Activated CD4-positive, alpha-beta T cell treated with anti-CD3 and anti-CD28 coated beads, Interleukin-2, amount 50 U/mL, for 16 hours (primary cell): ENCODE measurements at places on chromosomes 6 and 20.

GRCh38 chr6:111176760-111177099 lies 89.4 kb downstream of the SLC16A10 start:
- no peak for DNase-seq

- no peak for DNase-seq
Observed at GRCh38 chr6:137056121-137056880, 11.5 kb upstream of the IL20RA start.

- DNase-seq = no peak
Observed at GRCh38 chr20:2879146-2879545, 5.9 kb downstream of the PTPRA start.

DNA sequence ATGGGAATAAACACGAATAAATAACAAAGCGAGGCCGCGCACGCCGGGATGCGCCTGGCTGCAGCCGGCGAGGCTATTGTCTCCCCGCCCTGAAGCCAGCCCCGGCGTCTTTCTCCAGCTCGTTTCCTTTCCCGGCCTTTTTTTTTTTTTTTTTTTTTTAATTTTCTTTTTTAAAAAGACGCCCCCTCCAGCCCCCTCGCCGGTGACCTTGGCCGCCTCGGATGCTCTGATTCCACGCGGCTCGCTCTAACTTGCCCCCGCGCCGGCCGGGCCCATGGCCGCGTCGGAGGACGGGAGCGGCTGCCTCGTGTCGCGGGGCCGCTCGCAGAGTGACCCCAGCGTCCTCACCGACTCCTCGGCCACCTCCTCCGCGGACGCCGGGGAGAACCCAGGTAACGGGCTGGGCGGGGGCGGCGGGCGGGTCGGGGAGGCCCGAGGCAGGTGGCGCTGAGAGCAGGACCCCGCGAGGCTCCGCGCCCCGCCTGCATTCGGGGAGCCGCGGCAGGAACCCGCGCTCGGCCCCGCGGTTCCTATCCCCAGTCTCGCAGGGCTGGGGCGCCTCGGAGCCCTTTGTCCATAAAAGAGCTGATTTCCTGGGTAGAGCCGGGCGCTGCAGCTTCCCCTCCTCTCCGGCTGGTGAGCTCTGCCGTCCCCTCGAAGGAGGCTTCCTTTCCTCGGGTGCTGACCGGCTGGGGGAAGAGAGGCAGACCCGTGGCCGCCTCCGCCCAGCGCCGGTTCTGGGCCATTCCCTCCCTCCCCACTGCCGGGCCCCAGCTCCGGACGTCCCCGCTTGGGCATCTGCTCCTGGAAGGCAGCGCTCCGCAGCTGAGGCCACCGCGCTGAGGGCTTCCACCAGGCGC lies 631 bp downstream of the PHACTR3 start:
- no peak for DNase-seq

GRCh38 chr6:166908811-166909210 lies 47.5 kb downstream of the RNASET2 start:
- DNase-seq = no peak

DNA sequence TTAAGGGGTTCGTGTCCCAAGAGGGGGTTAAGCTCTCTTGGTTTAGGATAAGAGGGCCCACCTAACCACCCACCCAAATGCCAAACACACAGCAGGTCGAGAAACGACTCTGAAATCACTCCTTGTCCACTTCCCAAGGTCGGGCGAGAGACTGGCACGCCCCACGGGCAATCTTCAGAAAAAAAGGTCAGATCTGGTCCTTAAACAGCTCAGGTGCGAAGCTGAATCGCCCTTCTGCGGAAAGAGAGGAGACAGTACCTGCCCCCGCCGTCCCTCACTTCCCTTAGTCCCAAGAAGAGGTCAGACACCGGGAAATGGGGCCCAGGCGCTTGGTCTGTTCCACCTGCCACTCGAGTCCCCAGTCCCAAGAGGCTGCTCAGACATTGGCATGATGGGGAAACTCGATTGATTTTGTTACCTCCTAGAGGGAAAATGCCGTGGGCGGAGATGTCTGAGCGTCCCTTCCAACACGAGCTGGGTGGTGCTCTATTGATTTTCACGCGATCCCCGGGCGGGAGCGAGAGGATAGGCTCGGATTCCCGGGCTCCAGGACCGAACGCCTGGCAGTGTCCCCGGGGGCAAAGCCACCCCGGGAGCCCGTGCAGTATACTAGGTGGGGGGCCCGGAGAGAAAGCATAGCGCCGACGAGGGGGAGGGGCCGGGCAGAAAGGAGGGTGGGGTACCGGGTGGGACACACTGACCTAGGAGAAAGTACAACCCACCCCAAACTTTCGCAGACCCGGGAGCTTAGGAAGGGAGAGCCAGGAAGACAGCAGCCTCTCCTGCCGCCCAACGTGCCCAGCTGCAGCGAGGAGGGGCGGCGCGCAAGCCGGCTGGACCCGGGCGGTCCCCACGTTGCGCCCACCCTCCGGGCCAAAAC lies 1.1 kb upstream of the SAMD5 start:
- no peak for DNase-seq

- DNase-seq = no peak
Observed at GRCh38 chr6:157997893-157998608, 16.4 kb downstream of the SYNJ2 start.

DNA sequence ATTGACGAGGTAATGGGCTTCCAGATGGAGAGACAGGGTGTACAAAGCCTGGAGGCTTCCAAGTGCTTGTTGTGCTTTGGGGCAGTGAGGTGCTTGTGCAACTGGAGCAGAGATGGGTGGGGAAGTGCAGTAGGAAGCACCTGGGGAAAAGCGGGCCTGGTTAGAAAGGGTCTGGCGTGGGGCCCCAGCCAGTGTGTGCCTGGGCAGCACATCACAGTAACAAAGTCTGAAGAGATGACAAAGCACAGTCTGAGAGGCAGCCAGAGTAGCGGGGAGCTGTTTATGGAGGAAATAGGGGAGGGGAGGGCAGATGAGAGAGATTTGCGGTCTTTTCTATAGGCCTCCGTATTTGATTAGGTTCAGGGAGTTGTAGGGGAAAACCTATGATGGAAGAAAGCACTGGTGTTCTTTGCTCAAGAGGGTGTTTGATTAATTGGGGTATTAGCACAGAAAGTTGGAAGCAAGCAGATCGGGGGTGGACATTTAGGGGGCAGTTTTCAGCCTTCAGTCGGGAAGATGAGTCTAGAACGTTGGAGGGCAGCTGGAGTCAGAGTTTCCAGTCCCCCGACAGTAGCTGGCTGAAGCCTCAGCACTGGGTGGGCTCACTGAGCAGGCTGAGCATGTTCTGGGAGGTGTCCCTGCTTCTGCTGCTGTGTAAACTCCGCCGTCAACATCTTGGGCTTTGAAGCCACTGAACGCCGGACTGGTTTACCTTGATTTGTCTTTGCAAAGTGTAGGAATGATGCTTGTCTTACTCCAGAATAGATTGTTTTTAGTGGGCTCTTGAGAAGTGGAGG lies 15.5 kb upstream of the MROH8 start:
- DNase-seq = peak; percentile 23

DNA sequence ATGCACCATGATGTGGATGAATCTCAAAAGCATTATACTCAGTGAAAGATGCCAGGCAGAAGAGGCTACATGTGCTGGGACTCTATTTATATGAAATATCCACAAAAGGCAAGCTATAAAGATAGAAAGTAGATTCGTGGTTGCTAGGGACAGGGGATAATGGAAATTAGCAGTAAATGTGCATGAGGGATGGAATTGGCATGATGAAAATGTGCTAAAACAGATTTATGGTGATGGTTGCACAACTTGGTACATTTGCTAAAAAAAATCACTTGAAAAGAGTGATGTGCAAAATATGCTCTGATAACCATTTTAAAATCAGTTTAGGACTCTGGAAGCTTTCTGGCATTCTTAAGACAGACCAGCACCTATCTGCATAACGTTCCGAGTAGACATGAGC lies 61.6 kb downstream of the ALDH8A1 start:
- DNase-seq = no peak

- DNase-seq = no peak
Observed at GRCh38 chr6:164148788-164149187, 734.3 kb downstream of the QKI start.

GRCh38 chr6:73632346-73632745 lies 21.4 kb downstream of the SLC17A5 start:
- DNase-seq = no peak

GRCh38 chr6:138031850-138032249 lies 75.4 kb downstream of the PERP start:
- DNase-seq = peak; percentile 50

GRCh38 chr20:63456429-63457284 lies 15.8 kb downstream of the KCNQ2 start:
- no peak for DNase-seq
